NCI-H524 treated with DMSO at 0.1 percent for 48 hours (cell line): ENCODE measurements at places on chromosomes 6 and 20.

DNA sequence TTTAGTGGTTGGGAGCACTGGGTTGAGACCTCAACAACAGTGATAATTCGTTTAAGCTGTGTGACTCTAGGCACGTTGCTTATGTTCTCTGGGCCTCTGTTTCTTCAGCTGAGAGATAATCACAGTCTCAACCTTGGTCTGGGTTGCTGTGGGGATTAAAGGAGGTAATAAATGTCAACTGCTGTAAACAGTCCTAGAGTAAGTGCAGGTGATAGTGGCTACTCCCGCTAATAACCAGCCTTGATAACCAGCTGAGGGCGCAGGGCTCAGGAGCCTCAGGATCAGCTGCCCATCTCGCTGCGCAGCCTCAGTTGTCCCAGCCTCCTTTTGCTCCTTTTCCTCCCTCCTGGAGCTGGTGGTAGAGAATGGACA lies 58.0 kb downstream of the JARID2 start:
- no peak for DNase-seq

DNA sequence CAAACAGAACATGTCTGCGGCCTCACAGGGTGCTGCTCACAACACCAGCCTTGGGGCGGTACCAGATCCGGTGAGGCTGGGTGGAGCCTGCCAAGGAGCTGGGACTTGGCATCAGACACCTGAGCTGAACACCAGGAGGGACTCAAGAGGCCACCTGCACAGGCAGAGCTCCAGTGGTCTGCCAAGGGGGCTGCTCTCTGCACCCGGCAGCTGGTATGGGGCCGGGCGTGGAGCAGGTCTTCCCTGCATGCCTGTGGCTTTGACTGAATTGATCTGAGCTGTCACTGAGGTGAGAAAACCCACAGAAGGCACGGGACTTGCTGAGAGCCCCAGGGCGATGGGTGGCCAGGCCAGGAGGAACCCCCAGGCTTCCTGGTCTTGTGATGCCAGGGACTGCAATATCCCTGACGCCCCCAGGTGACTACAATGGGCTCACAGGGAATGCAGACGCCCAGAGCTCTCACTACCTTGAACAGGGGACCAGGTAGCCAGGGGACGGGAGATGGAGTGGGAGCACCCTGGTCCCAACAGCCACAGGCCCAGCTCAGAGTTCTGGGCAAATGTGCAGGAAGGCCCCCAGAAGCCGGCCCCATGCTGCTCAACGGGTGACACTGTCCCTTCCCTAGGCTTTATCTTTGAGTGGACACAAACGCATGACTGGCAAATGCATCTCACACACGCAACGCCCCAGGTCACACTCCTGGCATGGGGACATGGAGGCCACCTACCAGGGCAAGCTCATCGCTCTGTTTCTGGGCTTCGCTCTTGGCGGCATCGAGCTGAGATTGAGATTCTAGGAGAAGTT lies 48.2 kb downstream of the DSTN start:
- no peak for DNase-seq

GRCh38 chr6:169109411-169110220 lies 144.0 kb downstream of the THBS2 start:
- DNase-seq = no peak

DNA sequence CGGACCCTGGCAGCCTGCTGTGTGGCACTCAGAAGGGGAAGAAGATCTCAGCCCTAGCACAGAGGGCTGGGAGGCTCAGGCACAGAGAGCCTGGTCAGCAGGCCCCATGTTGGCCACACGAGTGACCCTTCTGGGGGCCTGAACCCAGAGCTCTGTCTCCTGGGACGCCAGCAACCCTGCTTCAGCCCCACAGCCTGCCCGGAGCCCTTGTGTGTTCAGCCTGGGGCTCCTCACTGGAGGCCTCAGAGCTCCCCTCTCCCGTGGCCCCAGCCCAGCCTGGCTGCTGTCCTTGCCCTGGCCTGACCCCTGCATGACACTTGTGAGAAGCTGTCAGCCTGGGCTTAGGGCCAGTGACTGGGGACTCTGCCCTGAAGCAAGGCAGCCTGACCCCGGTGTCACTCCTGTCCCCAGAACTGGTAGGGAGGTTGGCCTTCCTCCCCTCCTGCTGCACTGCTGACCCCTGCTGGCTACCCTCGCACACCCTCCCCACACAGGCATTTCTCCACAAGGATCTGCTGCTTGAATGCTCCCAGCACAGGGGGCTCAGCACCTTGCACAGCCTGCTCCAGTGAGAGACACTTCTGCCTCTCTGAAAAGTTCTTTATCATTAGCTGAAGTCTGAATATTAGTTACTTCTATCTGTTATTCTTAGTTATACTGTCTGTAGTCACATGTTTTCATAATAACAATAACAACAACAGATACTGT lies 15.4 kb upstream of the IP6K3 start:
- DNase-seq = peak; percentile 38

DNA sequence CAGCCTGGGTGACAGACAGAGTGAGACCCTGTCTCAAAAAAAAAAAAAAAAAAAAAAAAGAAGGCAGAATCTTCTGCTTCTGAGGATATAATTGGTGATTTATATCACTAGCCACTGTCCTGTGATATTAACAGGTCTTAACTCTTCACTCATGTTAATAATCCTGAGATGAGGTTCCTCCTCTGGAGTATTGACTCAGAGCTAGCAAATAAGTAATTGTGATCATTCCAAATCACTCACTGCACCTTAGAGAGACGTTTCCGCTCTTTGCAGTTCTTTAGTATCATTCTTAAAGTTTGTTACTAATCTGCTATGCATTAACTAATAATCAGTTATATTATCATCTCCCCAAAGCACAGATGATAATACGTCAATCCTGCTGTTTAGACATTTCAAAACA lies 41.6 kb upstream of the NOX3 start:
- no peak for DNase-seq
